ENCODE measurements at places on chromosomes 12 and 14.
A peak's percentile ranks its signal among the peaks of the same experiment; 100 is the strongest.

DNA sequence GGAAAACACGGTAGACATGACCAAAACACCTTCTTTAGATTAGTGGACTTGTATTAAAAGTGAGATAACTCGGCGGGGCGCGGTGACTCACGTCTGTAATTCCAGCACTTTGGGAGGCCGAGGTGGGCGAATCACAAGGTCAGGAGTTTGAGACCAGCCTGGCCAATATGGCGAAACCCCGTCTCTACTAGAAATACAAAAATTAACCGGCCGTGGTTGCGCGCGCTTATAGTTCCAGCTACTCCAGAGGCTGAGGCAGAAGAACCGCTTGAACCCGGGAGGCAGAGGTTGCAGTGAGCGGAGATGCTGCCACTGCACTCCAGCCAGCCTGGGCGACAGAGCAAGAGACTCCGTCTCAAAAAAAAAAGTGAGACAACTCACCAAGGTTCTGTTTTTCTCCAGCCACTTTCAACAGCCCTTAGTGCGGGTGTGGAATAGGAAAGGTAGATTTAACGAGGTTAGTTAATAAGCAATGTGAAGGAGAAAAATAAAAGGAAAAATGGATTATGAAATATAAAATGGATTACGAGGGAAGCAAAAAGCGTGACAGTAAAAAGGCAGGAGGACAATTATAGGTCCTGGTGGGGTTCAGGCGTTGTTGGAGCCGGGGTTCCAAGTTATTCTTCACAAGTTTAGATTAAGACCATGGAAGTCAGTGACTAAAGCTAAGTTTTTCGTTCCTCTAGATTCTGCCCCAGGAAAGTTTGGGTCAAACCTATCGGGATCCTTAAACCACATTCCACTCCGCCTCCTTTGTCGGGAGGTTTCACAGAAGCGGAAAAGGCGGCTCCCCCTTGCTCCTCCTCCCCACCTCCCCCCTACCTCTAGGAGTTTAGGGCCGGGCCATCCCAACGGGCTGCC, 534 bp downstream of the PPP2R3C start:
- peak overlapping the region; percentile 87 for H3K4me3 ChIP-seq
- no peaks in the 10 kb centered on the region for H3K4me1 ChIP-seq

- H3K27ac ChIP-seq: no peak overlapping the region
- no peaks in the 10 kb centered on the region for H3K27me3 ChIP-seq
- H3K4me3 ChIP-seq: no peak overlapping the region
- no peaks in the 10 kb centered on the region for H3K36me3 ChIP-seq
Measured at GRCh38 chr14:102389246-102389645, 26.5 kb downstream of the TECPR2 start.

GRCh38 chr14:70964492-70964891, 57.2 kb downstream of the PCNX1 start:
- no peaks in the 10 kb centered on the region for H3K36me3 ChIP-seq
- H3K27ac ChIP-seq: no peak overlapping the region
- DNase-seq: no peak
- H3K4me1 ChIP-seq: no peaks in the 10 kb centered on the region

DNA sequence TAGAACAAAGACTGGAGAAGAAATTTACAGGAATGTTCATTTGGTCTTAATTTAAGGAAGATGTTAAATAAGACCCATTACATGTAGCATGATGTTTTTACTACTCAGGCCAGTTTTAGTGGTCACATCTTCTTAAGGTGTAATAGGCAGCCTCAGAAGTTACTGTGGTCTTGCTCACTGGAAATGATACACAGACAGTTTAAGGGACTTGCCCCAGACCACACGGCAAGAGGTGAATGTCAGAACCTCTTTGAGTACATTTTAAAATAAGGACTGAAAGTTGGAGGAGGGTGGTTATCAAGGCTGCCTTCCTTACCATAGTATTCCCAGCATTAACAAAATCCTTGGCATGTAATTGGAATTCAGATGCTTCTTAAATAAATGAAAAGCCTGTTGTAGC, 37.9 kb downstream of the LRRK2 start:
- H3K4me1 ChIP-seq: 0 out of 2 replicates have a peak, but pooled peaks cover 3% of the 10 kb centered on the region
- no peaks in the 10 kb centered on the region for H3K27me3 ChIP-seq
- DNase-seq: no peak
- H3K4me3 ChIP-seq: no peak overlapping the region
- no peak overlapping the region for H3K27ac ChIP-seq

- no peaks in the 10 kb centered on the region for H3K27me3 ChIP-seq
- no peaks in the 10 kb centered on the region for H3K36me3 ChIP-seq
- no peak overlapping the region for H3K27ac ChIP-seq
- DNase-seq: no peak
- H3K4me3 ChIP-seq: no peak overlapping the region
- no peaks in the 10 kb centered on the region for H3K4me1 ChIP-seq
Measured at GRCh38 chr14:75395862-75396261, 32.0 kb upstream of the JDP2 start.
